ENCODE measurements at places on chromosomes 13 and 19. TPM values are rescaled to one million over a fixed set of nuclear protein-coding genes. Genes with fewer than 3 reads are reported as not detected.

- no peak overlapping the region for H3K27ac ChIP-seq
- no peaks in the 10 kb centered on the region for H3K27me3 ChIP-seq
- DNase-seq: no peak
Observed at GRCh38 chr19:1422360-1422759, 15.0 kb downstream of the DAZAP1 start.

DNA sequence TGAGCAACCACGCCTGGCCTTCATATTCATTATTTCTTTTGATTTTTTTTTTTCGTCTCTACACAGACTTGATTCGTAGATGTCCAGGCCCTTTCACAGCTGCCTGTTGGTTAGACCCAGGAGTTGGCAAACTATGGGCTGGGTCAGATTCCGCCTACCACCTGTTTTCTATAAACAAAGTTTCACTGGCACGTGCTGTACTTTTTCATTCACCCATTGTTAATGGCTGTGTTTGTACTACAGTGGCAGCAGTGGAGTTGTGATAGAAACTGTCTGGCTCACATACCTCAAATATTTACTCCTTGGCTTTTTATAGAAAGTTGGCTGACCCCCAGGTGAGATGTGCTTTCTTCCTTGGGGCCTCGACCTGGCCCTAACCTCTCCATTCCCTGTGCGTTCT is 72.9 kb upstream of the TEX29 start:
- no peak overlapping the region for H3K27ac ChIP-seq
- no peak for DNase-seq
- no peak overlapping the region for H3K4me3 ChIP-seq
- H3K36me3 ChIP-seq: no peaks in the 10 kb centered on the region

GRCh38 chr13:113161433-113161832 is 3.0 kb downstream of the PROZ start:
- DNase-seq: no peak
- no peak overlapping the region for H3K4me3 ChIP-seq
- no peak overlapping the region for H3K27ac ChIP-seq

- no peak overlapping the region for H3K27ac ChIP-seq
- H3K27me3 ChIP-seq: no peaks in the 10 kb centered on the region
- DNase-seq: no peak
- no peak overlapping the region for H3K4me3 ChIP-seq
- H3K36me3 ChIP-seq: no peaks in the 10 kb centered on the region
Observed at GRCh38 chr19:616747-617526, 16.4 kb downstream of the POLRMT start.

GRCh38 chr13:97335488-97336134 is 98.4 kb upstream of the RAP2A start:
- H3K36me3 ChIP-seq: peaks cover 8% of the 10 kb centered on the region
- peaks cover 74% of the 10 kb centered on the region for H3K4me1 ChIP-seq
- H3K27ac ChIP-seq: peak overlapping the region; percentile 96
- H3K27me3 ChIP-seq: no peaks in the 10 kb centered on the region
- DNase-seq: no peak

DNA sequence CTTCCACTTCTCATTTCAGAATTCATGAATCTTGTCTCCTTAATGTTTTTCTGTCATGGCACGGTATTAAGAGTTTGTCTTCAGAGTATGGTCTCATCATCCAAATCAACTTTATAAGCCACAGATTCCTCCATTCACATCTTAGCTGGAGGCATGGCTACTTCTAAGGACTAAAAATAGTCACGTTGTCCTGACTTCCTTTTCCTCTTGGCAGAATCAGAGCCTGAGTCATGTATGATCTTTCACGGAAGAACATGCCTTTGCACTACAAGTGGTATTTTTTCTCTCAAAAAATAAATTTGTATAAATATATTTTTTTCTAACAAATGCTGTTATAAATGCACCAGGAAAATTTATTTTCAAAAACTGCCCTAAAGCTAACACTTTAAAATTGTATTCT is 71.4 kb downstream of the ALOX5AP start:
- no peaks in the 10 kb centered on the region for H3K36me3 ChIP-seq
- peak overlapping the region; percentile 92 for H3K27ac ChIP-seq
- H3K4me1 ChIP-seq: peaks cover 27% of the 10 kb centered on the region
- H3K27me3 ChIP-seq: no peaks in the 10 kb centered on the region

DNA sequence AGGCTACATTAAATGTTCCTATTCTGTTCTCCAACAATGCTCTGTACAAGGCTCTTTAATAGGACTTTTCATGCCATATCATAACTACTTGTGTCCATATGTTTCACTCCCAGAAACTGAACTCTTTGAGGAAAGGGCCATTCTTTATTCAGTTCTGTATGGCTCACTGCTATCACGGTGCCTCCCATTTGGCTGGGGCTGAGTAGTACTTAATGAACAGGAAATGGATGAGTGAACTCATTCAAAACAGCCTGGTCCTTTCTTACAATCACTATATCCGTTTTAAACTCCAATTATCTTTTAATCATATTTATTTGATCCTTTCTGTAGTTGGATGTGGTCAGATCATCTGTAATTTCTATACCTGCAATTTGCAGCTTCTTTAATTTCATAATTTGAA is 410.6 kb downstream of the TBC1D4 start:
- H3K27me3 ChIP-seq: no peaks in the 10 kb centered on the region
- H3K4me1 ChIP-seq: no peaks in the 10 kb centered on the region
- H3K36me3 ChIP-seq: no peaks in the 10 kb centered on the region
- no peak overlapping the region for H3K27ac ChIP-seq

- peak overlapping the region; percentile 75 for H3K4me3 ChIP-seq
- no peaks in the 10 kb centered on the region for H3K27me3 ChIP-seq
- DNase-seq: no peak
- no peaks in the 10 kb centered on the region for H3K36me3 ChIP-seq
- peaks cover 9% of the 10 kb centered on the region for H3K4me1 ChIP-seq
Observed at GRCh38 chr19:18340990-18341868, 831 bp downstream of the PGPEP1 start.

OR7A5 gene
- not detected for total RNA-seq

ERICH4 gene
- total RNA-seq: not detected

ICAM4 gene
- total RNA-seq: 2.8 TPM

ADGRE1 gene
- total RNA-seq: 0.08 TPM

LRRC25 gene
- 0.15 TPM for total RNA-seq

CEACAM16 gene
- not detected for total RNA-seq

ZFP28 gene
- total RNA-seq: not detected

OPA3 gene
- total RNA-seq: 20.3 TPM
